ENCODE measurements at places on chromosomes 2 and 18. TPM values are rescaled to one million over a fixed set of nuclear protein-coding genes. Genes with fewer than 3 reads are reported as not detected.

Gene RUFY4
- polyA plus RNA-seq = 0.68 TPM

Gene LIPT1
- 7.5 TPM for polyA plus RNA-seq

Gene TMEM182
- polyA plus RNA-seq = 0.69 TPM

Gene DLX1
- not detected for polyA plus RNA-seq

Gene SPDYA
- not detected for polyA plus RNA-seq

Gene SLC16A14
- polyA plus RNA-seq = not detected

Gene ELOA2
- polyA plus RNA-seq = not detected

Gene ALLC
- not detected for polyA plus RNA-seq

Gene SGO2
- 1.4 TPM for polyA plus RNA-seq

Gene INPP5D
- 54.8 TPM for polyA plus RNA-seq

Gene PLEKHH2
- polyA plus RNA-seq = not detected

Gene CRIM1
- not detected for polyA plus RNA-seq

Gene KLHL14
- not detected for polyA plus RNA-seq

Gene EPC2
- 1.4 TPM for polyA plus RNA-seq

Gene APLF
- polyA plus RNA-seq = 1.8 TPM

Gene CD8A
- 0.03 TPM for polyA plus RNA-seq

Gene EIF4E2
- polyA plus RNA-seq = 33.8 TPM

Gene SEPTIN10
- polyA plus RNA-seq = 4.4 TPM

Gene RAB6C
- polyA plus RNA-seq = not detected

Measured in CD14-positive monocyte (primary cell).